ENCODE measurements at places on chromosomes 16 and 17.

DNA sequence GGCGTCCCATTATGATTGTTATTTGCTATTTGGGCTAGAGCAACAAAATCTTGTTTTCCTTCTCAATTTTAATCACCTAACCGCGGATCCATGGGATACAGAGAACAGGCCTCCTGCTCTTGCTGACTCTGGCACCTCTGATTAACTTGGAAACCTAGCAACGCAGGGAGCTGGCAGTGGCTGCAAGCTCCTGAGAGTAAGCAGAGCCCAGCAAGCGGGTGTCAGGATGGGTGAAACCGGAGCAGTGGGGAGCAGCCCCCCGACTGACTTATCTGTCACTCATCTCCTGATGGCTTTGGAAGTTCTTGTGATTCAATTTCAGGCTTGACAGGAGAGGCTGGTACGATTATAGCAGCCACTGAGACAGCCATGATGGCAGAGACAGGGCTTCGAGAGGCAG lies 45.5 kb upstream of the CDC42EP4 start:
- no peak for DNase-seq

DNA sequence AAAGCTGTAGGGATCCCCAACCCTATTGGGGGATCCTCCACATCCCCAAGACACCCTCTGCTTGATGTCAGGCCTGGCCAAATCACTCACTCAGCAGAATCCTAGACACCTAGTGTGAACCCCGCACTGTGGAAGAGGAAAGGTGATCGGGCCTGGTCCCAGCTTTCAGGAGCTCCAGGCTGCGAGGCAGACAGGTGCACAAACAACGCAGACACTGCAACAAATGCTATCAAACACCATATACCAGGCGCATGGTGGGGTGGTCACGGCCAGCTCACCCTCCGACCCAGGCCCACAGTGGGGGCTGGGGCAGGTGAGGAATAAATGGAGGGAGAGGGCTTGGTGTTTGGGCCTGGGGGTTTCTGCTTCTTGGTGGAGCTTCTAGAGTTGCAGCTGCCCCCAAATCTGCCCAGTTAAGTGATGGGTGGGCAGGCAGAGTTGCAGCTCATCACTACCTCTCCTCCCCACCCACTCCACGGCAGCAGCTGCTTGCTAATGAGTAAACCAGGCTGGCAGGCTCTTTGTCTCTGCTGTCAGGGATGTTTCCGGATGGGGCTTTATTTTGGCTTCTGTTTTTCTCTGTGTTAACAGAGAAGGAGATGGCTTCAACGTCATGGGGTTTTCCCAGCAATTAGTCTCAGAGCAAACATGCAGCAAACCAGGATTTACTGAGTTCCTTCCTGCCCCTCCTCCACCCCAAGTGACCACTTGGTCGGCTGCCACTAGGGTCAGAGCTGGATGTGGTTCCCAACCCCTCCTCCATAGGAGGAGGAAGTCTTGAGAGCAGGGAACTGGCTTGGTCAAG lies 46.6 kb downstream of the PECAM1 start:
- no peak for DNase-seq

- no peak for DNase-seq
Observed at GRCh38 chr17:32783602-32784001, 93.3 kb downstream of the MYO1D start.

- no peak for DNase-seq
Observed at GRCh38 chr16:72884037-72884436, 163.9 kb downstream of the ZFHX3 start.

- no peak for DNase-seq
Observed at GRCh38 chr16:54265575-54266107, 20.9 kb downstream of the IRX3 start.

DNA sequence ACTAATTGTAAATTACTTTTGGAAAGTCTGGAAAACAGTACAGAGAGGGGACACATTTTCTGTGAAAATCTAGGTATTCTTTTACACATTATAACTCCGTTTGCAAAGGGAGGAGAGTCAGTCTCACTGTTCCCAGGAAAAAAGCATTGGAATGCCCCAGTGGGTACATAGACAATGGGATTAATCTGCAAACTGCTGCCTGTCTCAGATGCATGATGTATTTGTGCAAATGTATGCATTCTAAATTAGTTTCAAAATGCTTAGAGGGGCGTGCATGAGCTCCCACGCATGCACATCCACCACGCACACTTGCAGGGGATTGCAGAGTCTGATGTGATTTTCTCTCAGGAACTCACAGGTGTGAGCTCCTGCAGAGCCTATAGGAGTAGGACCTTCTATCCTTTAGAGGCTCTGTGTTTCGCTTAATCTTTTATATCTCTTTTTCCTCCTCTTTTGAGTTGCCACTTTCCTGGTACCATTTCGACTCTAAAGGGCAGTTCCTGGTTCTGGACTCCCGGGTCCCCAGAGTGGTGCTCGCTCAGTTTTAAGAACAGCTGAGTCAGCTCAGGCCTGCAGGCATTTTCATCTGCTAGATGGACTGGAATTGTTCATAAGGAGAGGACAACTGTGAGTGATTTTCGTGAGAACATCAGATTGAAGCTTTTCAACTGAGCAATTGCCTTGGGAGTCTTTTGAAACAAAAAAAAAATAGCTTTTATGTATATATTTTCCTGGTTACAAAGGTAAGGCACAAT lies 1.1 kb downstream of the BCO1 start:
- DNase-seq = no peak

DNA sequence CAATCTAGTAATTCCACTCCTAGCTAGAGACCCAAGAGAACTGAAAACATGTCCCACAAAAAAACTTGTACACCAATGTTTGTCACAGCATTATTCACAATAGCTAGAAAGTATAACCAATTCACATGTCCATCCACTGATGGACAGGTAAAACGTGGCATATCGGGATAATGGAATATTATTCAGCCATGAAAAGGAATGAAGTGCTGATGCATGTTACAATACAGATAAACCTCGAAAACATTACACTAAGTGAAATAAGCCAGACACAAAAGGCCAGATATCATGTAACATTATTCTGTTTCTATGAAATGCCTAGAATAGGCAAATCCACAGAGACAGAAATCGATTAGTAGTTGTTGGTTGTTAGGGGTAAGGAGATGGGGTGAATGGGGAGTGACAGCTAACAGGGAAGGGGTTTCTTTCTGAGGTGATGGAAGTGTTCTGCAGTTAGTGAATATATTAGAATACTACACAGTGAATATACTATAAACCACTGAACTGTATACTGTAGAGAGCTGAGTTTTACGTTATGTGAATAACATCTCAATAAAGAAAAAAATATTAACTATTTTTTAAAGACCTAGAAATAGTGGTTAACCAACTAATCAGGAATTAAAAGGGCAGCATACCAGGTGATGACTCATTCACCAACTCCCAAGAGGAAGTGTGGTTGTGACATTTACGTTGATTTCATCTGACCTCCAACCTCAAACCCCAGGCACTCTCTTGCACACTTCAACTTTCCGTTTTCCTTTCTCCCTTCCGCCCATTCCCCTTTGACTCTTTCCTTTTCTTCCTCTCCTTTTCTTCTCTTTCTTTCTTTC lies 48.6 kb downstream of the GAS7 start:
- DNase-seq = no peak

GRCh38 chr17:50891577-50891989 lies 25.4 kb upstream of the TOB1 start:
- DNase-seq = no peak

DNA sequence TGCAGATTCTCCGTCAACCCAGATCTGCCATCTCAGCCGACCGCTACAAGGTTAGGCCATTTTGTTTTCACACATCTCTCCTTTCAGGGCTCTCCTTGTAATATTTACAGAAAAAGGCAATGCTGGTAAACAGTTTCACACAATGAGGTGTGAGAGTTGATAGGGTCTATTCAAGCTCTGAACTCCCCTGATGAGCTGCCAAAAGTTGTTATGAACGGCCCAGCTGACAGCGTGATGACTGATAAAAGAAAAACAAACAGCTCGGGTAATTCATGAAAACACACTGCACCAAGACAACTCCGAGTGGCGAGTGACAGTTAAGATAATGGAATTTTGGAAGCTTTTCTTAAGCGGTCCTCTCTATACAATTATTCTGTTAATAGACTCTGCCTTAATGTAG lies 68.1 kb upstream of the IRX5 start:
- DNase-seq = no peak

- no peak for DNase-seq
Observed at GRCh38 chr17:74147056-74147835, 56.2 kb upstream of the RPL38 start.

- DNase-seq = no peak
Observed at GRCh38 chr17:55783684-55784245, 32.9 kb downstream of the PCTP start.

- DNase-seq = no peak
Observed at GRCh38 chr16:12753203-12754023, 50.3 kb downstream of the CPPED1 start.

DNA sequence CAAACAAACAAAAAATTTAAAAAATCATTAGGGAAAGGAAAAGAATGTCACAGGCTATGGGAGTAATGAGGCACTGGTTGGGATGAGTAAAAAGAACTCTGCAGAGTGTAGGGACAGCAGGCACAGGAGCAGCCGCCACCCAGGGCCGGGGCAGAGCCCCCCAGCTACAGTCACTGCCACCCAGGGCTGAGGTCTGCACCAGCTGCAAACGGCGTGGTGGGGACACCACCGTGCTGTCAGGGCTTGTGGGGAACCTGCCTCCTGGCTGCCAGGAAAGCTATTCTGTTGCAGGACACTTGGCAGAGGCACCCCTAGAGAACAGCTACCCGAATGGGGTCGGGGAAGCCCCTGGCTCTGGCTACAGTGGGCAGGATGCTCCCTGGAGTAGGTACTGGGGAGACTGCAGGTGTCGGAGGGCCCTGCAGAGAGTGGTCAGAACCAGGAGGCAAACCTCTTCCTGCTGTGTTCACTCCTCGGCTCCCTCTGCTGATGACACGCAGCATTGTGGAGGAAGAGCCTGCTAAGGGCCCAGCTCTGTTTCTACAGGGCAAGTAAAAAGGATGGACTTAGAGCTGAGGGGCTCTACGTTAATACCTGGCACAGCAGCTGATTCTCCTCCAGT lies 32.3 kb upstream of the CAPN15 start:
- DNase-seq = peak; percentile 35

GRCh38 chr17:7437950-7438614 lies 1.2 kb upstream of the FGF11 start:
- peak; percentile 81 for DNase-seq

DNA sequence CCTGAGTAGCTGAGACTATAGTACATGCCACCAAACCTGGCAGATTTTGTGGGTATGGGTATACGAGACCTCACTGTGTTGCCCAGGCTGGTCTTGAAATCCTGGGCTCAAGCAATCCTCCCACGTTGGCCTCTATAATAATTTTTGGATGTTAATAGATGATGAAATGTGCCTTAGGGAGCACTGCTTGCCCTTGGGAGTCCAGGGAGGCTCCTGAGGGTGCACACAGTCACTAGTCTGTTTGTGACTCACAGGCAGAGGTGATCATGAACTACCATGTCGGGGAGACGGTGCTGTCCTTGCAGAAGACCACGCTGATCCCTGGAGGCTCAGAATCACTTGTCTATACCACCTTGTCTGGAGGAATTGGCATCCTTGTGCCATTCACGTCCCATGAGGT lies 46.1 kb downstream of the SF3B3 start:
- DNase-seq = peak; percentile 21

DNA sequence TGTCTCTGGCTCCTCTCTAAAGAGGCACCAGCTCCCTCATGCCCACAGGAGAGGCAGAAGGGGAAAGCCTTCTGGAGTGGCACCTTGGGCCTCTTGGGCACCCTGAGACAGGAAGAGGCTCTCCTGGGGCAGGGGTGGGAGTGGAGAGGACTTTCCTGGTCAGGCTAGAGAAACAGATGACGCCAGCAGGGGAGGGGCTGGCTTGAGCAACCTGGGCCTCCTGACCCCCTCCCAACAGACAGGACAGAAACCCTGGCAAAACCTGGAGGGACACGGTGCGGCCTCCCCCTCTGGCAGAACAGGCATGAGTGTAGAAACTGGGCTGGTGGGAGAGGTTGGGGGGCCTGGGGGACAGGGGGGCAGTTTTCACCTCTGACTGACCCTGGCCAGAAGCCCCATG lies 6.1 kb downstream of the SMIM5 start:
- no peak for DNase-seq

- DNase-seq = no peak
Observed at GRCh38 chr16:56373003-56373402, 52.3 kb downstream of the AMFR start.

DNA sequence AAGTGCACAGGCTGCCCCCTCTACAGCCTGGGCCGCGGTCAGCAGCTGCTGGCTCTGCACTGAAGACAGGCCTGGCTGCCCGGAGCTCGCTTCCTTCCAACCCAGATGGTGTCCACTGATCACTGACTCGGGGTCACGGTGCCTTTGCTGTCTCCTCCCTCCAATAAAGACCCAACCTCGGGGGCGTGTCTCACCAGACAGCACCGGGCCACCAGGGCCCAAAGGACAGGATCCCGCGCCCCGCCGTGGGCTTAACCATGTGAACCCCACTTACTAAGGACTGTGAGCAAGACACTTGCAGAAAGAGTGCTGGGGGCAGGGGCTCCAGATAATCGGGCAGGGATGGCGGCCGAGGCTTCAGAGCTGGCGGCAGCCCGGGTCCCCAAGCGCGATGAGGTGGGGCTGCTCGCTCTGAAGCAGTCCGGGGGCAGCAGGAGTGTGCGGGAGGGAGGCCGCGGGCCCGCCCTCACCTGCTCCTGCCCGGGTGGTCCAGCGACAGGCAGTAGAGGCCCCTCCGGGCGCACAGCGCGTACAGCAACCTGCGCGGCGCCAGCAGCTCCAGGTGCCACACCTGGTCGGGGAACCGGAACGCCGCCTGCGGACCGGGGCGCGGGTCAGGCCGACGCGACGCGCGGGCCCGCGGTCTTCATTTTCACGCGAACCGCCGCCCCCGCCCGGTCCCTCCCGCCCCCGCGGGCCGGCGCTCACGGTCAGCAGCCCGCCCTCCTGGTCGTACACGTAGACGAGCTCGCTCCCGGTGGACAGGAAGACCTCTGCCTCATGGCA lies 502 bp downstream of the FAAP100 start:
- DNase-seq = peak; percentile 45

GRCh38 chr17:1713878-1714426 lies 3.8 kb upstream of the TLCD2 start:
- DNase-seq = no peak
